ENCODE measurements at places on chromosomes 4 and X.

GRCh38 chr4:86778175-86778574 is 71.0 kb downstream of the SLC10A6 start:
- no peak for DNase-seq

- DNase-seq = no peak
Observed at GRCh38 chr4:107519053-107519452, 201.0 kb downstream of the PAPSS1 start.

GRCh38 chr4:138405466-138405891 is 163.3 kb upstream of the SLC7A11 start:
- no peak for DNase-seq

- no peak for DNase-seq
Observed at GRCh38 chrX:11423362-11423818, 130.2 kb downstream of the AMELX start.

GRCh38 chrX:148723551-148723950 is 223.1 kb downstream of the AFF2 start:
- DNase-seq = no peak

DNA sequence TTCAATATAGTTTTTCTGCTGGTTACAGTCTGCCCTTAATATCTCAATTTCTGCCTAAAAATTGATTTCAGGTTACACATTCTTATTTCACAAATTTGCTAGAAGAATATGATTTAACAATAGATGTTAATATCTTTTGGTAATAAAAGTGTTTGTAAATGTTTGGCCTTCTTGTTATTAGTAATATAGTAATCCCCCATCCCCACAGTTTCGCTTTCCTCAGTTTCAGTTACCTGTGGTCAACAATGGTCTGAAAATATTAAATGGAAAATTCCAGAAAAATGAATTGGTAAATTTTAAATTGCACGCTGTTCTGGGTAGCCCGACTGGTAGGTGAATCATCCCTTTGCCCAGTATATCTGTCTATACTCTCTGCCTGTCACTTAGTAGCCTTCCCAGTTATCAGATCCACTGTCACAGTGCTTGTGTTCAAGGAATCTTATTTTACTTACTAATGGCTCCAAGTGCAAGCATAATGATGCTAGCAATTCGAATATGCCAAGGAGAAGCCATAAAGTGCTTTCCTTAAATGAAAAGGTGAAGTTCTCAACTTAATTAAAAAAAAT is 3.5 kb upstream of the BMP2K start:
- no peak for DNase-seq

DNA sequence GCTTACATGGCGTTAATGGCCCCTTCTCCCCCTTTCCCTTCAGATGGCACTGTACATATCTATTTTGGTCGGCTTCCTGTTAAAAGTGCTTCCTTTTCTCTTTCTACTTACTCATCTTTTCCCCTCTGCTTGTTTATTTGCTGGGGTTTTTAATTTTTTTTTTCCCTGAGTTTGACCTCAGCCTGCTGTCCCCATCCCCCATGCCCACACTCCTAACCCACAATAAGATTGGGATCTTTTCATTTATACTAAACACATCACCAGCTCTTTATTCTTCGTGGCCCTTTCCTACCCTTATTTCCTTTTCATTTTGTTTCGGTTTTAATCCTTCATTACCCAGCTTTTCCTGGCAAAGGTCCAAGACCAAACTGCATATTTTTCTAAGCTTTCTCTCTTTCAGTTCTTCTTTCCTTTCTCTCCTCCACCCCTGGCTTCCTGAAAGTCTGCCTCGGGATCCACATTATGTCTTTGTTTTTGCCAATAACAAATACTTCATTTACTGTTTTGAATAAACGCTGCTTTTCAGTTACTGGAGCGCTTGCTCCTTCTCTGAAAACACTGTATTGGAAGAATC is 152.0 kb upstream of the USP9X start:
- DNase-seq = no peak
